ENCODE measurements at places on chromosomes 6 and 20. TPM values are rescaled to one million over a fixed set of nuclear protein-coding genes. Genes with fewer than 3 reads are reported as not detected.
A peak's percentile ranks its signal among the peaks of the same experiment; 100 is the strongest.

- DNase-seq, result no peak
Measured at GRCh38 chr6:85111481-85112011, 338.3 kb upstream of the NT5E start.

DNA sequence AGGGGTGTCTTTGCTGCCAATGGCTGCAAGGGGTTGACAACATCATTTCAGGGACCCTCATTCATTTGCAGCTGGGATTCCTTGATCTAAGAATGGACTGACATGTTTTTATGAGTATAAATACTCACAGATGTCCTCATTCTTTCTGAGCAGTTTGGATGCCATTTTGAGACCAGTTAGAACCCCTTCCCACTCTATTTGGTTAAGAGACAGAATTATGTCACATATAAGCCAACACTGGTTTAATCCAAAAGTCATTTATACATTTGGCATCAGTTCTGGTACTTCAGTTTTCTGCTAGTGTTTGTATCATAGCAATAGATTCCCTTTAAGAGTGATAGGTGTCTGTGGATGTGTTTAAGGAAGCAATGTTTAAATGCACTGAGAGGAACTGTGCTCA is 248.8 kb downstream of the SAMD5 start:
- no peak for DNase-seq

- no peak for DNase-seq
Measured at GRCh38 chr6:126352514-126352913, 12.6 kb downstream of the CENPW start.

- DNase-seq, result no peak
Measured at GRCh38 chr20:25484911-25485511, 77.5 kb downstream of the GINS1 start.

DNA sequence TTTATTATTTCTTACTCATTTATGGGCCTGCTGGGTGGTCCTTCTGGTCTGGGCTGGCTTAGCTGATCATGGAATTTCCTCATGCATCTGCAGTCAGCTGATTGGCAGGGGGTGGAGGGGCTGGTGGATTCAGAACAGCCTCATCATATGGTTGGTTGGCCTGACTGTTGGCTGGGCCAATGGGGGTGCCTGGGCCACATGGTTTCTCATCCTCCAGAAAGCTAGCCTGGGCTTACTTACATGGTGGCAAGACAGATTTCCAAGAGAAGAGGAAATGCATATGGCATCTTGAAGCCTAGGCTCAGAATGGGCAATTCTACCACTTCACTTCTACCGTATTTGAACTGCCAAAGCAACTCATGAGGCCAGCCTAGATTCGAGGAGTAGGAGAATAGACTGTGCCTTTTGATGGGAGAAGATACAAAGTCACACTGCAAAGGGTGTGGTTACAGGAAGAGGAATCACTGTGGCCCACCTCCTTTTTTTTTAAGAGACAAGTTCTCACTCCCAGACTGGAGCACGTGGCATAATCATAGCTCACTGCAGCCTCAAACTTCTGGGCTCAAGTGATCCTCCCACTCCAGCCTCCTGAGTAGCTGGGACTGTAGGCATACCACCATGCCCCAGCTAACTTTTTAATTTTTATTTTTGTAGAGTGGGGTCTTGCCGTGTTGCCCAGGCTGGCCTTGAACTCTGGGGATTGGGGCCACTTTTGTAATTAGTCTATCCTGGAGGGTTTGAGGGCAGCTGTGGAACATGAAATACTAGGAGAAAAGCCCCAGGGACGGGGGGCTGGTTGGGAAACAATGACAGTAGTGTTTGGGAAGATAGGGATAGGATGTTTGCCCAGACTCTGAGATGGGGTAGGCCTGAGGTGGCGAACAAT is 47.6 kb upstream of the RNF24 start:
- DNase-seq, result no peak

DNA sequence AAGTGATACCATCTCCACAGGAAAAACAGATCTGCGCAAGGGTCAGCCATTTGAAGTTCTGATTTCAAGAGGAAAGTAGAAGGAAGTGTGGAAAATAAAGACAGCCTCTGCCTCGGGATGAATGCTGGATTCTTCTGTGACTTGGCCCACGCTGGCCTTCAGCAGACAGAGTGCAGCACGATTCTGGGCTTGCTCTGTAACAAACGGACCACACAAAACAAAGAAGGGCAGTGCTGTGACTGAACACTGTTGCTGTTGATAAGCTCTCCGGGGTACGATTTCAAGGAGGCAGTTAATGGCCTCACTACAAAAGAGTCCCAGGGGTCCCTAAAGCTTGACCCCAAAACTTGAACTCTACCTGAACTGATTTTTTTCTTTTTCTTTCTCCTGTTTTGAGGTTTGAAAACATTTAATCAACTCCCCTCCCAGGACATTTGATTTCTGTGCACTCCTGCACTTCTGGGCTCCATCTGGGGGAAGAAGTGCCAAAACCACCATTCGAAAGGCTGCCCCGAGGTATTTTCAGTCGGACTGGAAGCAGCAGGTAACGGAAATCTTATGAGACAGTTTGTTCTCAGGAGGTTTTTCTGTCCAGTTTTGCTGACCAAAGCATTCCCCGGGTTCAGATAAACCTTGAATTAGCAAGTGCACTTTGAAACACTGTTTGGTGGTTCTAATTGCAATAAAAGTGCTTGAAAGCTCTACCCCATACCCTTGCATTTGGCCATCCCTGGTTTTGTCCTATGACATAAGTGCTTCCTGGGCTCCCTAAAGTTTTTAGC is 189.6 kb downstream of the MYLK4 start:
- DNase-seq, result no peak

DNA sequence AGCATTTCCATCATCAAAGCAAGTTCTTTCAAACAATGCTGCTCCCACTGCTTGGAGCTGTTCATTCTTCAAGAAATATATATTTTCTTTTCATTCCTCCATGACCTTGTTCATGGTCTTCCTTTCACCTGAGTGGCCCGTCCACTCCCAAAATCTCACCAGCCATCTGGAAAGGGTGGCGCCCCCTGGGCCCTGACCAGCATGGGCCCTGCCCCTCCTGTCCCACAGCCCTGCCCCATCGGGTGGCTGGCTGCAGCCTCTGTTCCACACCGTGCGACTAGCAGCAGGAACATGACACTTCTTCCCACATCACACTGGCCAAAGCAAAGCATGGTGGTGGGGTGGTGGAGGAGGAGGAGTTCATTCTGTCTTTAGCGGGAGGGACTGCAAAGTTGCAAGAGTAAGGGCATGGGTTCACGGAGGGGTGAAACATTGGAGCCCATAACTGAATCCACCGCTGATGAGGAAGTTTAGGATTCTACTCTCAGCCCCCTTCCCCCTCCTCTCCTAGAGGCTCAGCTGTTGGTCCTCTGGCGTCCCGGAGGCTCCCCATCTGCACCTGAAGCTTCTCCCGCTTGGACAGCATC is 195.2 kb upstream of the SLC24A3 start:
- DNase-seq, result no peak

DNA sequence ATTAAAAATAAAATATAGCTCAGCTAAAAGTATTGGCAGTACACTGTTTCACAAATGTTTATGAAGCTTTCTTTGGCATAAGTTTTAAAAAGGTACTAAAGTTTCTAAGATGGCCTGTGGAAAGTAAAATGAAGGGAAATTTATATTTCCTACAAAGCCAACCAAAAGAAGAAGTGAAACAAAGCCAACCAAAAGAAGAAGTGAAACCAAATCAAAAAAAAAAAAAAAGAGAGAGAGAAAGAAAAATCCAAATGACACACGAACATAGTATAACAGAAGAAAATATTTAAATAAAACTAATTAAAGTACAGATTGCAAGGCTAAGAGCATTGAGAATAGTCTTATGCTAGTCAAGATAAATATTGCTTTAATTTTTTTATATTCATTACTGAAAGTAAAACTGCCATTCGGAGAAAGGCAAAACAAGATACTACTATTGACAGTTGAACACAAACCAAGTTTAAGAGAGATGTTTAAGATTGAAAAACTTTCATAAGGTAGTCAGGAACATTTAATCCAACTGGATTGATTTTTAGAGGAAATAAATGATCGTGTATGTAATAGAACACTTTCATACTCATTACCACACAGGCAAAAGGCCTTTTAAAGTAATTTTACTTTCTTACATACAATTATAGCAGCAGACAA is 12.8 kb upstream of the KHDRBS2 start:
- no peak for DNase-seq

GRCh38 chr6:167505199-167505598 is 180.3 kb downstream of the TTLL2 start:
- no peak for DNase-seq

DNA sequence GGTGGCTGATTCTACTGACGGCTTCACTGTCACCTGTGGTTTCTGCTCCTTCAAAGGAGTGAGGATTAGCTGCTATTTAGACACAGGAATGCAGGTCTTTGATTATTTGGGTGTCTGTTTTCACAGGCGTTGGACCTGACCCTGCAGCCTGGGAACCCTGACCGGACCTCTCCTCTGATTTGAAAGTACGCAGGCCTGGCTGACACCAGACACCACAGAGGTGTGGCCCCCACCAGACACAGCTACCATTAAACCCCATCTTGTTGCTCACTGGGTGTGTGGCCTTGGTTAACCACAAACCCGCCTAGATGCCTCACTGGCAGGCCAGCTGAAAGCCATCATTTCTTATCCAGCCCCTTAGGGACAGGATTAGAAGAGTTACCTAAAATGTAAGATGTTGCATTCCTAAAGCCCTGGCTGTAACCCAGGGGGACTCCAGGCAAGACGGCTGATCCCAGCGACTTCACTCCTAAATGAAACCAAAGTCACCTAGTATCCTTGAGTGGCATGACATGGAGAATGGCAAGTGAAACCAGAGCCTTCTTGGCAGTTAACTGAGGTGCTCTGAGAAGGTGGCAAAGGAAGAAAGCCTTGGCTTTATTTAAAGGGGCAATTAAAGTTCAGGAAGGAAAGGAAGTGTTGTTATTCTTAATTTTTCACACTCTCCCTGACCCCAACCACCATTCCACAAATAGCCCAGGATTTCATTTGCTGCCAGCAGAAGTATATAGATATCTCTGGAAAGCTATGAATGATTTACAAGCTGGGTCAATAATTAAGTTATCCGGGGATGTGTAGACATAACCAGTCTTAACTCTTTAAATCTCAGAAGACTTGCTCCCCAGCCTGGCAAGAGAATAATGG is 169.9 kb downstream of the QRSL1 start:
- DNase-seq, result peak; percentile 67

GRCh38 chr6:13248053-13248452 is 80.3 kb downstream of the TBC1D7 start:
- peak; percentile 53 for DNase-seq

DNA sequence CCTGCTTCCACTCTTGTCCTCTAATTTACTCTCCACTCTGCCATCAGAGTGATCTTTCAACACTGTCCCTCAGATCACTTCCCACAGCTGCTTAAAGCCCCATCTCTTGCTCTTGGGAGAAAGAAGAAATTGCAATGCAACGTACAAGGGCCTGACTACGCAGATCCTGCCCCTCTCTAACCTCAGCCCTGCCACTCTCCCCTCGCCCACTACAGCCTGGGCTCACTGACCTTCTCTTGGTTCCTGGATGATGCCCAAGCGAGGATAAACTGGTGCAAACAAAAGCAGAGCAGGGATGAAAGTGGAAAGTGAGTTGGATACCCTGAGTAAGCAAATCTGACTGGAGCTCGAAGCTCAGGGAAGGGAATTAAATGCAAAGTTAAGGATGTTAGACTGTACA is 92.9 kb downstream of the MAP3K5 start:
- DNase-seq, result no peak

The NR2E1 gene
- not detected for polyA plus RNA-seq

The MYLK2 gene
- polyA plus RNA-seq, result 0.91 TPM

The TAF4 gene
- polyA plus RNA-seq, result 20.3 TPM

The GTF2H4 gene
- 48.1 TPM for polyA plus RNA-seq

The IMPG1 gene
- 5.4 TPM for polyA plus RNA-seq

The POU3F2 gene
- polyA plus RNA-seq, result 0.10 TPM

The PDE10A gene
- polyA plus RNA-seq, result 18.3 TPM

Data from renal pelvis (tissue), 12 donors.